ENCODE measurements at places on chromosomes 1 and 21.
A peak's percentile ranks its signal among the peaks of the same experiment; 100 is the strongest.

GRCh38 chr1:44621841-44622286 is 52.4 kb downstream of the TMEM53 start:
- no peak for DNase-seq

DNA sequence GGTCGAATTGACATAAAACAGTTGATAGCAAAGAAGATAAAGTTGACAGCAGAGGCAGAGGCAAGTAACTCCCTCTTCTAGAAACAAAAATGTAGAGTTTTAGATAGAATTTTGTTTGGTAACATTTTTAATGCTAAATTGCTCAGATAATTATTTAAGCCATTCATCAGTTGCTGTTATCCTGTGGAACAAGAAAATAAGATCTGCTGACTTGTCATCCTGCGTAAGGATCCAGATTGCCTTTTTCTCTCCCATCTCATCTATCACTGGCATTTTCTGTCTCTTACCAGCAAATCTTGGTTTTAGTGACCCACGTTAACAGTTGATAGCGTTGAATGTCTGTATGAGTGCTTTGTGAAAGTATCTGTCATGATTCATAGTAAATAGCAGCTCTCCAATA is 29.8 kb downstream of the SOAT1 start:
- no peak for DNase-seq

DNA sequence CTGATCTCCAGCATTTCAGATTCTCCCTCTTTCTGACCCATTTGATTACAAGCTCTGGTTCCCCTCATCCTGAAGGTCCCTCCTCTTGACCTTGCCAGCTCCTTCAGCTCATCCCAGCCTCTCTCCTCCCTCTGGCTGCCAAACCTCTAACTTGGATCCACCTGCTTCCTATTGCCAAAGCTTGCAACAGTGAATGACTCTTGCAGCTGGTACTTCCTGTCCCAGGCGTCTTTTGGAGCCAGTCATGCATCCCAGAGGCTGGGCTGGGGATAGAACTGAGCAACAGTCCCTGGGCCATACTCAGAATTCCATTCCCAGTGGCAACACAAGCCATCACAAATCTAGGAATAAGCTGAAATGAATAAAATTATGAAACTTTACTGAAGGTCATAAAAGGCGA is 27.7 kb upstream of the SPOCD1 start:
- DNase-seq: peak; percentile 11

DNA sequence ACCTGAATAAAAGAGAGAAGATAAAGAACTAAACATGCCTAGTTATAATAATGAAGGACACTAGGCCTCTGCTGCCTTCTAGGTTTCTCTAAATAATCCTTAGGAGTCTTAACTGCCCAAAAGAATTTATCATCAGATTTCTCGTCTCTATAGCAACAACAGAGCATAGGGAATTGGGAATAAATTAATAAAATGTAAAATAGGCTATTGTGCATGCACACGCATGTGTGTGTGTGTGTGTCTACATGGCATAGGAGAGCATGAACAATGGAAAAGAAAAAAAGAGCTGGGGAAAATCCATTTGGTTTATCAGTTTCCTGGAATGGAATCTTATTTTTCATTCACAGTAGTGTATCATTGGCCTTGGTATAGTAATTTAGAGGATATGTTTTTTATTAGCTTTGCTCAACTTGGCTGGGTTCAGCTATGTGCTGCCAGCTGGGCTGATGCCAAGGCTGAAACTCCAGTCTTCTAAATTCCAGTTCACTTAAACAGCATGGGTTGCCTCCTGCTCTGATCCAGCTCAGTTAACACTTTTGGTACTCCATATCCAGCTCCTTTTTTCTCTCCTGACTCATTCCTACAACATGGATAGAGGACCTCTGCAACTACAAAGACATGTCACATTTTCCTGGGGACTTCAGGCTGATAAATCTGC is 80.6 kb upstream of the SLFNL1 start:
- no peak for DNase-seq

- no peak for DNase-seq
Observed at GRCh38 chr1:179776831-179777230, 33.7 kb downstream of the FAM163A start.

- no peak for DNase-seq
Observed at GRCh38 chr1:211932231-211932932, 101.8 kb upstream of the LPGAT1 start.

DNA sequence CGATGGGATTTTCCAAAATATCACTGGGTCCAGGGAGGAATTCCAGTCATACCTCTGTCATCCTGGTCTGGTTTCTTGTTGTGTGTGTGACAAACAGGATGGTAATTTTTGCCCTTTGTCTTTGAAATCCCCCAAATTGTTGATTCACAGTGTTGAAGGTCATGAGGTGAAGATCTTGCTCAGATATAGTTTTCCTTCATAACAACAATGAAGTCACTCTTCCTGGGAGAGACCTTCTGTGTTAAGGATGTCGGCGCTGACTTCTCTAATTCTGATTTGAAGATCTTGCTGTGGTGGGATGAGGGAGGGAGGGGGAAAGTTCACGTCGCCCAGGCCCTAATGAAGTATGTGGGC is 32.2 kb upstream of the MPZL1 start:
- no peak for DNase-seq

DNA sequence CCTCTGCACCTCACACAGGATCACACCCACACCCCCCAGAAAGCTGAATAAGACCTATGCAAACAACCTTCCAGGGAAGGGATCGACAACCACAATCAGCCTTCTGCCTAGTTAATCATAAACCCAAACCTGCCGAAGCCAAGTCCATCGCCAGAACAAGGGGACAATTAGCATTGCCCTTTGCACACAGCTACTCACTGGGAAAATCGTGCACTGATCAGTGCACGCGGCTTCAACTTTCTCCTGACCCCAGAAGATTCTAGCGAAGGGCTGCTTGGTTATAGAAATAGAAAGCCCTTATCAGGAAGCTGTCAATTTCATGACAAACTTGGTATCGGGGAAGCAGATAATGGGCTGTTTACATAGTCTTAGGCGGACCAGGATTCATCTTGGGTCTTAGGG is 29.5 kb downstream of the RUNX1 start:
- no peak for DNase-seq

DNA sequence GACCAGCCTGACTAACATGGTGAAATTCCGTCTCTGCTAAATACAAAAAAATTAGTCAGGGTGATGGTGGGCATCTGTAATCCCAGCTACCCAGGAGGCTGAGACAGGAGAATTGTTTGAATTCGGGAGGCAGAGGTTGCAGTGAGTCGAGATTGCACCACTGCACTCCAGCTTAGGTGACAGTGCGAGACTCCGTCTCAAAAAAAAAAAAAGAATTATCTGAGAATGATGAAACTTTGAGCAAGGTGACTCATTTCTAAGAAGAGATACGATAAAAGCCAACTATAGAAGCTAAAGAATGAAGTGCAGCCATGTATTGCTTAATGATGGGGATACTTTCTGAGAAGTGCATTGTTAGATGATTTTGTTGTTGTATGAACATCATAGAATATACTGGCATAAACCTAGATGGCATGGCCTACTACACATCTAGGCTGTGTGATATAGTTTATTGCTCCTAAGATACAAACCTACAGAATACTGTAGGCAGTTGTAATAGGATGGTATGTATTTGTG is 64.7 kb downstream of the SNRPE start:
- no peak for DNase-seq

- no peak for DNase-seq
Observed at GRCh38 chr21:44838039-44838895, 20.4 kb upstream of the SUMO3 start.

- no peak for DNase-seq
Observed at GRCh38 chr1:24903011-24903461, 27.0 kb downstream of the RUNX3 start.

DNA sequence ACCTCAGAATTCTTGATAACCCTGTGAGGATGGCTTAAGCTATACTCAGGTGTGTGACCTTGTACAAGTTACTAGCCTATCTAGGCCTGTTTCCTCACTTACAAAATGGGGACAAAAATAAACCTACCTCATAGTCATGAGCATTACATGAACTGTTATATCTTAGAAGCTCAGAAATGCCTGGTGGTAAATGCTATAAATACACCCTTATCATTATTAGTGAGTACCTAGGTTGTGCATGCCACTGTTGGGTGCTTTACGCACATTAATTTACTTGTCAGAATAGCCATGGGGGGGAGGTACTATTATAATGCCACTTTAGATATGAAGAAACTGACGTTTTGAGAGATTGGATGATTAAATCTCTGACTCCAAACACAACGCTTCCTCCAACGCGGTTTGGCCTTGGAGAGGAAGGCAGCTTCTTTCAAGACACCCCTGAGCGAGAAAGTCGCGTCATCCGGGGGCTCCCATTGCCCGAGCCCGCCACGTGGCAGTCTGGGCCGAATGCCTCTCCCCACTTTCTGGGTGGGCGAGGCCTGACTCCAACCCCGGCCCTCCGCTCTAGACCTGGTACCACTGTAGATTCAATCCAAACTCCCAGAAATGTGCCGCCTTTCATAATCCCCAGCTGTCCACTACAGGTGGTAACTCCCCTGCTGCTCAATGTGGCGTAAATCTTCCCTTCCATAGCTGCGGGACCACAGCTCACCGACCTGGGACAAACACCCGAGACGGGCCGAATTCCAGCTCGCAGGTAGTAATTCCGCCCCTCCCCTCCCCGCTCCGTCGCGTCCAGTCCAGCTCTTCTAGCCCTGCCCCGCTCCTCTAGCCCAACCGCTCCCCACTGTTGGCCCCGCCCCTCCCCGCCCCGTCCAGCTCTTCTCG is 771 bp upstream of the RAD54L start:
- DNase-seq: peak; percentile 40

- no peak for DNase-seq
Observed at GRCh38 chr1:226216056-226216455, 7.4 kb upstream of the MIXL1 start.

- DNase-seq: no peak
Observed at GRCh38 chr1:20496241-20496661, 10.2 kb upstream of the CAMK2N1 start.

- no peak for DNase-seq
Observed at GRCh38 chr21:32733990-32734613, 6.3 kb upstream of the SYNJ1 start.

Measured in GF-D8 (cell line).